Cerebellar nuclear complex (tissue), 1 donor: ENCODE measurements at places on chromosomes 2 and 18.

DNA sequence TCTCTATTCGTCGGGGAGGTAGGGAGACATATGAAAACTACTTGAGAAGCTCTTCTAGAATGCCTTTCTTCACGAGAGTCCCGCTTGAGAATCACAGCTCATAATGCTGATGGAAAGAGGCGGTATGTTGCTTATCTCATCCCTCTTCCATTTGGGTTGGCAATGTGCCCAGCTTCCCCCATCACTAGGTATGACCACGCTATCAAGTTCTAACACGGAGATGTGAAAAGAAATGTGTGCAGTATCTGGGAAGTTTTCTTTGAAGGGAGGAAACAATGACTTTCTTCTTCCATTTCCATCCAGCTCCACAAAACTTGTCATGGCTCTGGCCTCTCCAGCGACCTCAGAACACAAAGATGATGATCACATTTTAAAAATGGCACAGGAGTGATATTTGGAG lies 742.4 kb downstream of the DCDC2C start:
- DNase-seq: no peak

DNA sequence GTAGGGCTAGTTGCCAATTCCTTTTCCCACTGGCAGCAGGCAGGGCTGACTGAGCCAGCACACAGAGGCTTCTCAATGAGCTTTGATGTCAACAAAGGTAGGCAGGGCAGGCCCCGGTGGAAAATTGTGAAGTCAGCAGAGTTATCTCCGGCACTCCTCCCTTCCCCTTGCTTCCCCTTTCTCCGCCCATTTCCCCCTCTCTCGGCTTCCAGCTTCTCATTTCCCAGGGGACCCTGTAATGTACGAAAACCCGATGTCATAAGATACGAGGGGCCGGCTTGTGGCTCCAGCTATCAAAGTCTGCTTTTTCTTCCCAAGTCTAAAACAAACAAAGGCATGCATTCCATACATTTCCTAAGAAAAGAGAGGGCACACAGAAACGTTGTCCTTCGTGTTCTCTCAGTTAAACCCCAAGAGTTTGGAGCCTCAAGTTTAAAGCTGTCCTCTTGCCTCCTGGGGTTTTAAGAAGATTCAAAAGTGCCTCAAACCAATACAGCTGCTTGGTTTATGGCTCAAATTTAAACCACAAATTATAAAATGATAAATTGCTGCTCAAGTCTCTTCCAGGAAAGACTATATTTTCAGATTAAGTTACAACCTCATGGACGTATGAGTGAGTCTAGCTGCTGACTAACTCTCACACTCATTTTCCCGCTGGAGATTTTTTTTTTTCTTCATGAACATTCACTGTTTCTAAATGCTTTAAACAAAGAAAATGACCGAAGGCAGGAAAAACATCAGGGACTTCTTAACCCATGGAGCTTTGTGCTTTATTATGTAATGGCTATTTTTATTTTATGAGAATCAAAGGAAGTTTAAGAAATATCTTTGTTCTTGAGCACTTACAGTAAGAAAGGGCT lies 27.2 kb upstream of the EML4 start:
- DNase-seq: no peak

GRCh38 chr2:218275371-218276072 lies 5.2 kb downstream of the PNKD start:
- no peak for DNase-seq

DNA sequence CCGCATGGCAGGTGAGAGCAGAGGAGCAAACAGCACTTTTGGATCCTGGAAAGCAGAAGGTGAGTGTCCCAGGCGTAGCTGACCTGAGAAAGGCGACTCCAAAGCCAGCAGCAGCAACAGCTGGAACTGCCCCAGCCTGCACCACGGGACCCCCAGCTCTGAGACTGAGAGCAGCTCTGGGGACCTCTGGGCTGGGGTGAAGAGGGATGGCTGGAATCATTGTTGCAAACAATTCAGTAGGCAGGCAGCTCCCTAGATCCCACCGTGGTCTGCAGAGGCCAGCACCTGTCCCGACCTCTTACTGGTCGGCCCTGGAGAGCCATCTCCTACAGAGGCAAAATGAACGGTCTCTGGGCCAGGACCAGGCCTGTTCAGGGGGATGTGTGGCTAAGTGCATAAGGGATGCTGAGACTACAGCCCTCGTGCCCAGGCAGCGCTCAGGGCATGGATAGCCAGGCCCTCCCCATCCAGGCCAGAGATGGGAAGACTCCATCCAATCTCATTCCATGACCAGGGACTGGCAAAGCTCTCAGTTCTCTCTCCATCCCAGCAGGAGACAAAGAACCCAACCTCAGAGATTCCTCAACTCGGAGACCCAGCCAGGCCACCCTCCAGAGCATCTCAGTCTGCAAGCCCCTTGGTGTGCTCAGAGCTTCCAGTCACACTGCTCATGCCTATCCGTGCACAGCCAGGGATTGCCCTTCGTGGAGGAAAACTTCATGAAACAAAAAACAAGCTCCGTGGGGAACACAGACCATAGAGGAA lies 38.2 kb upstream of the ALPP start:
- no peak for DNase-seq

DNA sequence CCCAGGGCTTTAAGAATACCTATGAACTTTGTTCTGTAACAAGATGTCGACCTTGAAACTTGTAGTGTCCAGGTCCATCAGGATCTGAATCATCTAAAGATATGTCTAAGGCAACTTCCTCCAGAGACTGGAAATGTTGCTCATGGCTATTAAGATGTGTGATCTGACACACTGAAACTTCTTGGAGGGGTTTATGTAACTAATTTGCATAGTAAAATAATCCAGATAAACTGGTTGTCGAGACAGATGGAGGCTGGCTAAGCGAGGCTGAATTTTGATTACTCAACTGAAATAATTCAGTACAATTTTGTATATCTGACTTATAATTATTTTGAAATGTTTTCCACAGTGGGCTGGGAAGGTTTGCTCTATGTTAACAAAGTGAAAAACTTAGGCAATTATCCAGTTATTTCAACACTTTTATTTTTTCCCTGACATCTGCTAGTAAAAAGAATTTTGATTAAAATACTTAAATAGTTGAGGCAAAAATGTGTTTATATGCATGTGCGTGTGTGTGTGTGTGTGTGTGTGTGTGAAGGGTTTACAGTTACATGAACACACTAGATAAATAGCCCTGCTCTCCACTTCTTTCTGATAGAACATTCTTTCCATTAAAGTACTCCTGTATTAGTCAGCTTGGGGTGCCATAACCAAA lies 11.4 kb upstream of the MAP3K20 start:
- no peak for DNase-seq

DNA sequence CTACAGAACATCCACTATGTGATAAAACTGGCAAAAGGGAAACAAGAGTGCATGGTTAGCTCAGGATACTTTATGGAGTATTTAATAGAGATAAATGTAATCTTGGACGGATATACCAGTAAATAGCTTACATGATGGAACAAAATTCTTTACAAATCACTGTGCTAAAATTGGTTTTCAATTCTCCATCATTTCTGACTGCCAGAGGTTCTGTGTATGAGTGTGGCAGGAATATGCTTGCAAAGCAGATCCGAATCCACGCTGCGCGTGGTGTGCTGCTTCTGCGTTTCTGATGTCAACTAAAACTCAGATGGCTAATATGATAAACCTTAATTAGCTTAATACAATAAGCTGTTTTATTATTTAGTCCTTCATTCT lies 2.1 kb downstream of the ZNF532 start:
- DNase-seq: no peak

DNA sequence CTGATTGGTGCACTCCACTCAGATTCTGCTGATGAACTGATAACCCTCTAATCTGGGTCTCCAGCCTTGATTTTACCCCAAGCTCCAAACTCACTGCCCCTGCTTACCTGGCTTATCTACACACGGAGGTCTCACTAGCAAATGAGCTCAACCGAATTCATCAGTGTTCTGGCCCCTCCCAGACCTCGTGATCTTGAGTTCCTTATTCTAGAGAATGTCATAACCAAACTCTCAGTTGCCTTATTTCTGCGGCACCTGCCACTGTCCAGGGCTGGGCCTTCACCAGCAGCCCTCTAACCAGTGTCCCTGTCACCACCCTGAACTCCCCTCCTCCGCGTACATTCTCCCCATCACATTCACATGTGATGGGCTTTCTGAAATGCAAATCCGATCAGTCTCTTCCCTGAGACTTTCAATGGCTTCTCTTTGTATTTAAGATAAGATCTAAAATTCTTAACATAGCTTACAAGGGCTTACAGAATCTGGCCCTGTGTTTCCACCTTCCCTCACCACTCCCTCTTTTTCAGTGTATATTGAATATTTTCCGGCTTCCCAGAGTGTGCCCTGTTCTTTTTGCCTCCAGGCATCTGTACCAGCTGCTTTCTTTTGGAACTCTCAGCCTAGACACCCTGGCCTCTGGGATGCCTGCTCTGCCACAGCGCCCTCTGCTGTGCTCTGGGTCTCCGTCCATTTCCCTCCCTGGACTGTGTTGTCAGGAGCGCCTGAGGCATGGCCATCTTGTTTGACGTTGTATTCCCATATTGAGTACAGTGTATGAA lies 31.1 kb downstream of the NAB1 start:
- no peak for DNase-seq

DNA sequence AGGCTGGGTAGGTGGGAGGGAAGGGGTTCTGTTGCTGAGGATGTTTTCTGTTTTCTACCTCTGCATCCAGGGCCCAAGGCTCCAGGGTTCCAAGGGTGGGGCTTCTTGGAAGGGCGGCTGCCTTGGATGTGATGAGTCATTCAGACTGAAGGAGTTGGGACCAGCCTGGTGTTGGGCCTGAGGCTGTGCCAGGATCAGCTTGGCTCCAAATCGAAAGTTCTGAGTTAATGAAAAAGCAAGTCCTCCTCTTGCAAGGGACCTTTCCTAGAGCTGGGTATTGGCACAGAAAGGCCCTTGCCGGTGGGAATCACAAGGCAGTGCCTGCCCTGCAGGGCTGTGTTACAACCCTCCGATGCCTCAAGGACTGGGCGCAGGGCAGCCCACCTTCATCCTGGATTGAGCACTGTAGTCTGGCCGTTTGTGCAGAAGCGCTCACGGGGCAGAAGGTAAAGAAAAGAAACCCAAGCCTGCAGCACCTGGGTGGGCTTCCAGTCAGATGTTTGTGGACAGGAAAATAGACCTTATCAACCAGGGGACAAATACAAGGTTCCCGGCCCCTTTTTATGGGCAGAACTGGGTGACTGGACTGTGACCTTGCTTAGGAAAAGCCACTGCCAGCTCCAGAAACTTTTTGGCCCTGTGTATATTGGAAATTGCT lies 52.5 kb upstream of the MCFD2 start:
- DNase-seq: no peak

DNA sequence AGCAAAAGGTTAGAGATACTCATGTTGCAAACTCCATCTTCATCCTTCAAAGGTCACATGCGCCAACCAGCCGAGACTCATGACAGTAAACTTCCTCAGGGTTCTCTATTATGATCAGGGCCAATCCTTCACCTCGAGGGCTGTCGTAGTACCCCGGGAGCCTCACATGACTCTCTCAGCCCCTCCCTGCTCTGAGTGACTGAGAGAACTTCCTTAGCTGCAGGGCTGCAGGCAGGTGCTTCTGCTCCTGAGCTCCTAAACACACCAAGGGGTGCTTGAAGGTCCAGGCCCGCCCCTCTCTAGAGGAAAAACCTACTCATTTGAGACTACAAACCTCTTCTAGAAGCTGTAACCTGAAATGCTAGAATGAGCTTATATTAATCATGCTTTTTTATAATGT lies 48.2 kb downstream of the LONRF2 start:
- no peak for DNase-seq

DNA sequence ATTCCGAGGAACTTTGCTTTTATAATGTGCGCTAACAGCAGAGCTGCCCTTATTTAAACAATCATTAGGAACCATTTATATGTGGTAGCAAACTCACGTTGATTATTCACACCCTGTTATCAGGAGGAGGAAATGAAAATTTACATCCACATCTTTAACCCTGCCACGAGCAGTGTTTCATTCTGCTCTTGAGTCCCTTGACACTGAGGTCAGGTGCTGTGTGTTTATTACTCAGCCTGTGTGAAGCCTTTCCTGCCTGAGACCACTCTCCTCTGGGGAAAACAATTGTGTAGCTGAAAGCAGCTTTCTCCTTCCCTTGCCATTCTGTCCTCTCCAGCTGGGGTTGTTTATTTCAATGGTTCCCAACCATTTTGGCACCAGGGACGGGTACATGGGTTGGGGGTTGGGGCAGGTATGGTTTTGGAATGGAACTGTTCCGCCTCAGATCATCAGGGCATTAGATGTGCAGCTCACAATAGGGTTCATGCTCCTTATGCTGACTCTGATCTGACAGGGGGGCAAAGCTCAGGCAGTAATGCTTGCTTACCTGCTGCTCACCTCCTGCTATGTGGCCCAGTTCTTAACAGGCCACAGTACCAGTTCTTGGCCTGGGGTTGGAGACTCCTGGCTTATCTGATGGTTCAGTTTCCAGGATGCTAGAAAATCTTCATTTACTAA lies 651.1 kb downstream of the TDRD15 start:
- DNase-seq: no peak

DNA sequence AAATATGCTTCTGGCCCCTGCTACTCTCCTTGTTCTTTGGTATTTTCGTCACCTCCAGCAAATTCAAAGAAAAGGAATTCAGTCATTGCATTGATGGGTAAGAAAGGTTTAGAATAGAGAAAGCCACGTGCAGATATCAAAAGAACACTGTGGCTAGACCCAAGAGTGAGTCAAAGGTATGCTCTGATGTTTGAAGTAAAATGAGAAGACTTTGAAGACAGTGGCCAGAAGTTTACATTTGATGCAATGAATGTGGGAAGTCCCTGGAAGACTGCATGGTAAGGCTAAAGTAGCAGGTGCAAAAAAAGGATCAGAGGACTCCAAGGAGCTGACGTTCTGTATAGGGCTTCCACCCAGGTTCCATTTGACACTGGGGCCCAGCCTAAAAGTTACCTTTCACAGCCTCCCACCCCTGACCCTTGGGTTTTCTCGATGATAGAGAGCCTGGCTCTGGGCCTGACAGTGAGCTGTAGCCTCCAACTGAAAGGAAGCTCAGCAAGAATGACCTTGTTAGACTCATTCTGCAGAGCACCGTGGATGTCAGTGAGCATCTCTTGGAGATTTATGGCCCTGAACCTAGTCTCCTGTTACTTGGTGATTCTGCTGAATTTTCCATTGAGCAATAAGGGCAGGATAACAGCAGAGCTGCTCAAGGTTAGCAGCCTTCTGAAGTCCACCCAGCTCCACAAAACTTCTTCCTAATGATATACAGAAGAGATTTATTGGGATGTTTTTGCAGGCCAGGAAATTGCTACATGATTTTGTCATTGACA lies 223.7 kb upstream of the RBBP8 start:
- no peak for DNase-seq

- DNase-seq: no peak
Observed at GRCh38 chr2:208222351-208222750, 32.5 kb downstream of the IDH1 start.

DNA sequence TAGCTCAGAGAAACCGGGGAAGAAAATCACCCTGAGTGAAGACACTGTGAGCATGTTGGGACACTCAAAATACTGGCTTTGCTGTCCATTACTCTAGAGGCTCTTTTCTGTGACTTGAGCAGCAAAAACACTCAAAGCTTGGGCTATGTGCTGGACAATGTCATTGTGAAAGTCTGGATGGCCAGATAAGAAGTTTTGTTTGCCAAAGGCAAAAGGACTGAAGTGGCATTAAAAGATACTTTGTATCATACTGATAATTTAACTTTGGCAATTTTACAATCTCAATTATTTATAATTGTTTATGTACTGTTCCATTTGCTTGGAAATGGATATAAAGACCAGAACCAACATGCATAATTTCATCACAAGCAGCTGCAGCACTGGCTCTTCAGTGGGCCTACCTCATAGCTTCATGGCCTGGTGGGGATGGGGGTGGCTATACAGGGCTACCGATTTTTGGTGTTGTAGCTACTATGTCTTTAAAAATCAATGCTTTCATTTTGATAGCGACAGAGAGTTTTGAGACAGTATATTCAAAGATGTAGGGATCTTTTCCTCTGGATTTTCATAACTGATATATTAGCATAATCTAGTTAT lies 51.1 kb downstream of the RBKS start:
- DNase-seq: no peak
